Mucosa of descending colon (tissue), 3 donors: ENCODE measurements at places on chromosomes 13 and 19. TPM values are rescaled to one million over a fixed set of nuclear protein-coding genes. Genes with fewer than 3 reads are reported as not detected.

DNA sequence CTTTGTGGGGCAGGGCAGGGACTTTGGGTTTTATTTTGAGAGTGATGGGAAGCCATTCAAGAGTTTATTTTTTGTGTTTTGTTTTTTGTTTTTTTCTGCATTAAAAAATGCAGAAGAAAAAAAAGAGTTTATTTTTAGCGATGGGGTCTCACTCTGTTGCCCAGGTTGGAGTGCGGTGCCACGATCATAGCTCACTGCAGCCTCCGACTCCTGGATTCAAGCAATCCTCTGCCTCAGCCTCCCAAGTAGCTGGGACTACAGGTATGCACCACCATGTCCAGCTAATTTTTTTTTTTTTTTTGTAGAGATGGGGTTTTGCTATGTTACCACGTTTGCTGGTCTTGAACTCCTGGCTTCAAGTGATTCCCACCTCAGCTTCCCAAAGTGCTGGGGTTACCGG lies 12.5 kb upstream of the CA11 start:
- no peak for DNase-seq

- no peak for DNase-seq
Measured at GRCh38 chr19:8261347-8261746, 46.8 kb downstream of the CD320 start.

USPL1 gene
- total RNA-seq: 11.4 TPM

DNA sequence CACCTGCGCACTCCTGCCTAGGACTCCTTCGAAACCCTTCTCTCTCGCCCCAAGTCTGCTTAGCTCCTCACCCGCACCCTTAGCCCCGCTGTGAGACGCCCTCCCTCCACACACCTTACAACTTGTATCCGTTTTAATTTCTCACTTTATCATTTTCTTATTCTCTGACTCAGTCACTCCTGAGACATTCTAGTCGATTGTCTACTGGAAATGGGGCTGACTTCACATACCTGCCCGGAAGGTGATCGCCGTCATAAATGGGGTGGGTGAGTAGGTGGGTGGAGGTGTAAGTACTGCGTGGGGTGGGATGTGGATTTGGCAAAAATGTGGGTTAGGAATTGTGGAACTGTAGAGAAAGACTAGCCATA lies 714 bp downstream of the NDFIP2 start:
- no peak for DNase-seq

TMEM238 gene
- 68.0 TPM for total RNA-seq

DNA sequence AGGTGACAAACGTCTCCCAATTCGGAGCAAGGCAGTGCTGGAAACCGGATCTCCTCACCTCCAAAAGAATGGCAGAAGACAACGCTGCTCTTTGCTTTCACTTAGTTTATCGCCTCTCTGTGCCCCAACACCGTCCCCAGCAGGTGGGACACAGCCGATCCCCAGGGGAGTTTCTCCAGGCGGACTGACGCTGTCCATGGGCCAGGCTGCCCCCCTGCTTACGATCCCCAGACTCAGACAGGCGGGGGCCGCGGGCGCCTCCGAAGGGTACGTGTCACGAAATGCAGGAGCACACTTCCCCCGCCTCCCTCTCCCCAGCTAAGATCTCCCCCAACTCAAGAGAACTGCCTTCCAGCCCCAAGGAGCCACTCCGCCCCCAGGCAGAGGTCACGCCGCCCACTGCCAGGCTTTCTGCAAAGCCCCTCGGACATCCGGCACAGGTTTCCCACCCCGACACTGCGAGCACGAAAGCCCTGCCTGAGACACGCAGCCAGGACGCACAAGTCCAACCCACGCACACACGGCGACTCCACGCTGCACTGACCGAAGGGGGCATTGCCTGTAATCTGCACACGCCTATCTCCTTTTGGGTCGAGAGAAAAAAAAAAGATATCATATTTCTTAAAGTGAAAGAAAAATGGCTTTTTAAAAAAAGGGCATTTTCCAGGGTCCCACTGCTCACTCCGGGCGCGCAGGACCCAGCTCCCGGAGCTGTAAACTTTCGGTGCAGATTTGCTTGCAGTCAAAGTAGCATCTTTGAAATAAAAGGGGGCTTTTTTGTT lies 2.0 kb downstream of the SPRY2 start:
- DNase-seq: peak; percentile 79
